ENCODE measurements at places on chromosomes 5 and 9.
A peak's percentile ranks its signal among the peaks of the same experiment; 100 is the strongest.

GRCh38 chr9:137726764-137727163 is 108.0 kb downstream of the EHMT1 start:
- peaks cover 36% of the 10 kb centered on the region for H3K36me3 ChIP-seq
- no peak overlapping the region for H3K27ac ChIP-seq
- no peak for DNase-seq
- H3K27me3 ChIP-seq = no peaks in the 10 kb centered on the region
- no peak overlapping the region for H3K4me3 ChIP-seq

DNA sequence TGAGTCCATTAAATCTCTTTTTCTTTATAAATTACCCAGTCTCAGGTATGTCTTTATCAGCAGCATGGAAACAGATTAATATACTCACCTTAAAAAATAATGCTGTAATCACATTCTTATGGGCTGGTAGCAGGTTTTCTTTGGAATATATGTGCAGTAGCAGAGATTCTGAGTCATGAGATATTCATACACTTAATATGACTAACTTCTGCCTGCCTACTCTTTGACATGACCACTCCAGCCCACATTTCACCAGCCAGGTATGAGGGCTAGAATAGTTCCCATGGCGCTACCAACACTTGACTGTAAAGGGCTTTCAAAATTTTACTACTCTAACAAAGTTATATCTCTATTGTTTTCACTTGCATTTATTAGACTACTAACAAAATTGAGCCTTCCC is 74.1 kb upstream of the GHR start:
- no peaks in the 10 kb centered on the region for H3K36me3 ChIP-seq
- no peaks in the 10 kb centered on the region for H3K4me1 ChIP-seq
- DNase-seq = no peak
- H3K4me3 ChIP-seq = no peak overlapping the region
- no peak overlapping the region for H3K27ac ChIP-seq

- no peak overlapping the region for H3K4me3 ChIP-seq
- DNase-seq = no peak
- no peaks in the 10 kb centered on the region for H3K4me1 ChIP-seq
- H3K27ac ChIP-seq = no peak overlapping the region
- no peaks in the 10 kb centered on the region for H3K36me3 ChIP-seq
These were observed 67.2 kb downstream of the TSSK1B start for GRCh38 chr5:113367586-113367985.

DNA sequence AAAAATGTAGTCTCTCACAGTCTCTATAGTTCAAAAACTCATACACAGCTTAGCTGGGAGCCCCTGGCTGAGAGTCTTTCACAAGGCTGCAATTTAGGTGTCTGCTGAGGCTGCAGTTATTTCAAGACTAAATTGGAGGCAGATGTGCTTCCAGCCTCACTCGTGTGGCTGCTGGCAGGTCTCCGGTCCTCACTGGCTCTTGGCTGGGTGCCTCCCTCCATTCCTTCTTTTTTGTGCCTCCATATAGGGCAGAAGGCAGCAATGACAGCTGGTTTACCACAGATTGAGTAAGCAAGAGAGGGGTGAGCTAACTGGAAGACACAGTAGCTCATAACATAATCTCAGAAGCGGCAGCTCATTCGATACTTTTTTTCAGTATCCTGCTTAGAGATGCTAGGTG is 2167.7 kb upstream of the WWC1 start:
- H3K27ac ChIP-seq = no peak overlapping the region
- peak; percentile 3 for DNase-seq
- H3K27me3 ChIP-seq = no peaks in the 10 kb centered on the region
- no peaks in the 10 kb centered on the region for H3K36me3 ChIP-seq
- no peaks in the 10 kb centered on the region for H3K4me1 ChIP-seq

All from lung (tissue), 17 donors.